ENCODE measurements at places on chromosomes 1 and 21.

DNA sequence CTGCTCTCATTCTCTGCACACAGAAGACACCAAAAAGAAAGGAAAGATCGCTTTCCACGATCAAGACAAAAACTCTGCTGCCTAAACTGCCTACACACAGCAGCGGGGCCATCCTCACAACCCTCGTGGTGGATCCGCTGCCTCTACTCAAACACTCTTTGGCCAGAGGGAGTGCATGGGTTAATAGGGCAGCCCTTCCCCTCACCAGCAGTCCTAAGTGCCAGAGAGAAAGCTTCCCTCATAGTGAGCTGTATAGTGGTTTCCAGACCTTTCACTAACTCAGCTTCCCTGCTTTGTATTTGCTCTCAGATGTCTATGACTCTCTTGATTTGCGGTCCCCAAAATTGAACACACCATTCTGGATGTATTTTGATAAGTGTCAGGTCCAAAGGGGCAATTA, 30.9 kb downstream of the GPR161 start:
- DNase-seq = no peak

DNA sequence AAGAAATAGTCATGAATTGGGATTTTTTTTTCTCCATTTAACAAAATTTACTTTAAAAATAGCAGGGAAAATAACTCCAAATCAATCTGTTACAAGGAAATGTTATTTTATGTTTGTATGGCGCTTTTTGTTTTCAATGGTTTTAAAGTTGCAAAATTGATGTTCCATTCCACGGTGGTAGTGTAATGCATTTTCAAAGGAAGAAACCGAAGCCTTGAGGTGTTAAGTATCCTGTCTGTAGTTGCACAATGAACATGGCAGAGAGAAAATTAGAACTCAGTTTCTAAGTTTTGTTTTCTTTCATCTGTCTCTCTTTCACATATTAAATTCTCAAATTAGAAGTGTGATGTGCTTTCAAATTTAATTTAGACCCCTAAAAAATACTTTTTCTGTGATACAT, 841.8 kb downstream of the USP25 start:
- DNase-seq = no peak

- no peak for DNase-seq
Observed at GRCh38 chr1:245751726-245752470, 597.1 kb downstream of the KIF26B start.

GRCh38 chr1:36964830-36965229, 69.5 kb downstream of the GRIK3 start:
- DNase-seq = no peak

- no peak for DNase-seq
Observed at GRCh38 chr1:60035921-60036320, 37.6 kb downstream of the C1orf87 start.

GRCh38 chr1:220330265-220330664, 58.0 kb upstream of the RAB3GAP2 start:
- DNase-seq = no peak

- no peak for DNase-seq
Observed at GRCh38 chr1:13824626-13825025, 124.6 kb downstream of the PRDM2 start.

DNA sequence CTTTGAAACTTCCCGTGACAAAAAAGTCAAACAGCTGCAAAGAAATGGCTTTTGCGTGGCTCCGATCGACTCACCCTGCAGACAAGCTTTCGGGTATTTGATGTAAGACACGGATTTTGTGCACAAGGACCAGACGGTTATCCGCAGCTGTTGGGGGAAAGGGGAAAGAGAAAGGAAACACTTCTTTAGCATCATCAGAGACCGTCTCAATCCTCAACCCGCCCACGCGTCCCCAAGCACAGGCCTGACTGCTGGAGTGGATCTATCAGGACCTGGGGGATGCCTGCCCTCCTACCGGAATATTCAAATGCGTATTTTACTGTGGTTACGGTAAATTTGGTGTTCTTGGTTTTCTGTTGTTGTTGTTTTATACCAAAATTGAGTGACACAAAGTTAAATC, 11.2 kb downstream of the WRAP73 start:
- no peak for DNase-seq
